ENCODE measurements at places on chromosomes 5 and 9.

GRCh38 chr9:94479757-94480156, 75.1 kb upstream of the PCAT7 start:
- DNase-seq, result no peak

- DNase-seq, result no peak
These were observed 70.2 kb downstream of the AOPEP start for GRCh38 chr9:94796687-94797086.

- DNase-seq, result no peak
These were observed 29.4 kb upstream of the FGF1 start for GRCh38 chr5:142715291-142715690.

GRCh38 chr5:55222985-55223811, 3.9 kb downstream of the MCIDAS start:
- DNase-seq, result no peak

DNA sequence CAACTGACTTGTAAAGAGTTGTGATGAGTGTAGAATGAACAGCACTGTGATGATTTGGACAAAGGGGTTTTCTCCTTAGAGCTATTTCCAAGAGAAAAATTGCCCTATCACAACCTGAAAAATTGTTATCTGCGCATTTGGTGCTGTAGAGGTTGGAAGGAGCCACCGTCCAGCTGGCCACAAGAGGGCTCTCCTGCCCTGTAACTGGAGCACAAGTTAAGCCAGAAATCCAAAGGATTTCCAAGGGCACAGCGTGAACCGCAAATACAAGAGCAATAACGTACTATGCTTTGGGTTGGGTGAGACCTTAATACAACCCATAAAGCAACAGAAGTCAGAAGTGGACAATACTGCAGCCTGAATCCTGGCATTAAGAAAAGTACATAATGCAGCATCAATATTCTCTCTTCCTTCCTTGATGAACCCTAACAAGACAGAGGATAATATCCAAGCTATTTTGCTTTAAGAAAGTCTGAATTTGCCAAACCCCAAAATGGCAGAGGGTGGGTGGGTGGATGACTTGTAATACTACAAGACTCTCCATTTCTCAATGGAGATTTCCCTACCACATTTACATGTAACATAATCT, 56.8 kb upstream of the SMIM32 start:
- DNase-seq, result peak; percentile 70

GRCh38 chr9:121946465-121946864, 146.6 kb downstream of the TTLL11 start:
- DNase-seq, result no peak

- DNase-seq, result no peak
These were observed 38.3 kb upstream of the DAB2IP start for GRCh38 chr9:121613009-121613752.

DNA sequence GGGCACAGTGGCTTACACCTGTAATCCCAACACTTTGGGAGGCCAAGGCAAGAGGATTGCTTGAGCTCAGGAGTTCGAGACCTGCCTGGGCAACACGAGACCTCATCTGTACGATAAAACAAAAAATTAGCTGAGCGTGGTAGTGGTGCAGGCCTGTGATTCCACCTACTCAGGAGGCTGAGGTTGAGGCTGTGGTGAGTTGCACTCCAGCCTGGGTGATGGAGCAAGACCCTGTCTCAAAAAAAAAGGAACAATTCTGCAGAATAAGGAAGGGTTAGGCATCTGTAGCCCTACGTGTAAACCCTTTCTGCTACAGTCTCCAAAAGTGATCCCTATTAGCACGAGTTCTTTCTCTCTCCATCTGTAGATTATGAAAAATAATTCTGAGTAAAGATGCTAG, 19.9 kb downstream of the CDC26 start:
- DNase-seq, result no peak

DNA sequence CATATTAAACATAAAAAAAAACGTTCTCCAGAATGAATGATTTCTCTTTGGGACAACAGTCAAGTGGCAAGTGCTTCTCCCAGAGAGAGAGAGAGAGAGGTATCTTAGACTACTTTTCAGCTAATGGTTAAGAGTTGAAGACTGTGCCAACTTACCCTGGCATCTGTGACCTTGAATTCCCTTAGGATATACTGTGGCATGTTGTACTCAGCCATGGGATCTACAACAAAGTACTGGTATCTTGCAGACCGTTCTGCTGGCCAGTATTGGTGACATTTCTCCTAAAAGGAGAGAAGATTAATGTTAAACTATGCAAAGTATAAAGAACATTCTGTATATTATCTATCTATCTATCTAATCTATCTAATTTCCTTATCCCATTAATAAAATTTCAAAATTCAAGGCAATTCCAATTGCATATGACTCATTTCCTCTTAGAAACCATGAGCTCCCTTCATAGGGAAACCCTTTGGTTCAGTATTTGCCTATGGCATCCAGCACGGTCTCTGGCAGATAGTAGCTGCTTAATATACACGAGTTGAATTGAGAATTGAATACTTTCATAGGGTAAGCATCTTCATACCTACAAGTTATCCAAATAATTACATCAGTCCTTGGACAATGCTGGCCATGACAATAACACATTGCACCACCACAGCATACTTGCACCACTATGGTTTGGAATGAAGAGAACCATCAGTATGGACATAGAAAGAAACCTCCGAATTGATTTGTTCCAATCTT, 539.4 kb upstream of the DMAC1 start:
- DNase-seq, result no peak

DNA sequence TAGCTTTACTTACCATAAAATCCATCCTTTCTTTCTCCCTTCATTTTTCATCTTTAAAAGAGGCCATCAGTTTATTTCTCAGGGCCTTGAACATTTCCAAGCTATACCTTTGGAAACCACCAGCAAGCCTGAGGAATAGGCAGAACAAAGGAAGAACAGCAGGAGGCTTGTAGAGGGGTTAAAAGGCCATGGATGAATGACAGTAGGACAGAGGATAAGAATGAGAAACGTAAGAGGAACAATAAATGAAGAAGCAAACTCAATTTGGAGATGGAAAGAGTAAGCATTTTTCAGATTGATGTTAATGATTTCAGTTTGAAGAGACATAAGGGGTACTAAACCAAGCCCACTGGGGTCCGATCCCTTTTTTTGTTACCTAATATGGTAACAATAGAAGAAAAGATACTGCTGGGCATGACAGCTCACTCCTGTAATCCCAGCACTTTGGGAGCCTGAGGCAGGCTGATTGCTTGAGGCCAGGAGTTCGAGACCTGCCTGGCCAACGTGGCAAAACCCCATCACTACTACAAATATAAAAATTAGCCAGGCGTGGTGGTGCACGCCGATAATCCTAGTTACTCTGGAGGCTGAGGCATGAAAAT, 106.6 kb upstream of the NMUR2 start:
- no peak for DNase-seq

GRCh38 chr5:74231697-74232096, 408.8 kb downstream of the ENC1 start:
- no peak for DNase-seq

- no peak for DNase-seq
These were observed 593.8 kb downstream of the CDK5RAP2 start for GRCh38 chr9:119986205-119986604.

DNA sequence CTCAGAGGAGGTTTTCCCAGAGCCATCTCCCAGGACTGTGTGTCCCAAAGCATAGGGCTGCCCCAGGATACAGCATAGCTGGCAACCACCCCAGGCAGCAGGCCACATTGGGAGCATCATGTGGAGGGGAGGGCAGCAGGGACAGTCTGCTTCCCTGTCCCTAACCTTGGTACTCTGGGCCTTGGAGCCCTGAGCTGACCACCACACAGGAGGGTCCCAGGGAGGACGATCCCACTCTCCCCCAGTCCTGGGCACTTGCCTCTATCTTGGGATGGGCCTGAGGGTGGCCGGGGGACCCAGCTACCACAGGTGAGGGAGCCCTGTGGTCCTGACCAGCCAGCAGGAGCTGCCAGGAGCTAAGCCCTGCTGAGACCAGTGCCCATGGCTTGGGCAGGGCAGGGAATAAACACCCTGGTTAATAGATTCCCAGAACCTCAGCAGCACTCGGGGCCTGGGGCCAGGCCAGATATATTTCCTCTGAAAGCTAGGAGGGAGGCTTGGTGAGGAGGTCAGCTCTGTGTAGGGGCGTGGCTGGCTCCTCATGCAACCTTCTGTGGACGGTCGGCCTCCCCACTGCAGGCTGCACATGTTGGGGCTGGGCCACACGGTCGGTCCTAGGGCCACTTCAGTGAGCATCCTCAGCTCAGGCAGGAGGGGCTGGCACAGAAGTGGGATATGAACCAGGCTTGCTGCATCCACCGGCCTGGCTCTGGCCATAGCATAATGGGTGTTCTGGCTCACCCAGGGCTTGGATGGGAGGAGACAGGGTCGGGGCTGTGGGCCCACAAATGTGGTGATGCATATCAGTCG, 4.2 kb downstream of the NINJ1 start:
- DNase-seq, result no peak

DNA sequence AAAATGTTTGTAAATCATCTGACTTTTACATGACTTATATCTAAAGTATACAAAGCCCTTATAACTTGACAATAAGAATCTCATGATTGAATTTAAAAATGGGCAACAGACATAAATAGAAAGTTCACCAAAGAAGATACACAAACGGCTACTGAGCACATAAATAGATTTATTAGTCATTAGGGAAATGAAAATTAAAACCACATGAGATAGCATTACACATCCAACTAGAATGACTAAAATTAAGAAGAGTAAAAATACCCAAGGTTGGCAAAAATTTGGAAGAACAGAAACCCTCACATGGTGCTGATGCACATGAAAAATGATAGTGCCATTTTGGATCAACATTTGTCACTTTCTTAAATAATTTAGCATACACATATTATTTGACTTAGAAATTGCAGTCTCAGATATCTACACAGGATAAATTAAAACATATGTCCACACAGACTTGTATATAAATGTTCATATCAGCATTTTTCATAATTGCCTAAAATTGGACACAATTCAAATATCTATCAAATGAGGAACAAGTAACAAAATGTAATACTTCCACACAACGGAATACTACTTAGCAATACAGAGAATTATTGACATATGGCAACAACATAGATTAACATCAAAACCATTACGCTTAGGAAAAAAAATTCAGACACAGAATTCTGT, 359.1 kb upstream of the DAB2 start:
- no peak for DNase-seq
